Fibroblast of skin of right quadriceps (primary cell): ENCODE measurements at places on chromosomes 13 and 19.

DNA sequence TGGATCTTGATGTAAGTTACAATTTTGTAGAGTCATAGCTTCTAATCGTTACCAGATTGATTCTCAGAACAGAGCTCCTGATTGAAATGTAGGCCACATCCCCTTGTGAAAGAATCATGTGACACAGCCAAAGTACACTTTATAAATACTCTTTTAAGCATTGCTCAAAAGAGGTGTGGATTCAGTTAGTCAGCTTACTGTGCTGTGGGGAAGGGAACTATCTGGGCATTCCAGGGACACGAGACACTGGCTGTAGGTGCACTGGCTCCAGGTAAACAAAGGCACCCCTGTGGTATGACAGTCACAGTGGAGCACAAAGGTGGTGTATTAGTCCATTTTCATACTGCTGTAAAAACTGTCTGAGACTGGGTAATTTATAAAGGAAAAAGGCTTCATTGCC, 222.8 kb downstream of the LIG4 start:
- no peak for DNase-seq

DNA sequence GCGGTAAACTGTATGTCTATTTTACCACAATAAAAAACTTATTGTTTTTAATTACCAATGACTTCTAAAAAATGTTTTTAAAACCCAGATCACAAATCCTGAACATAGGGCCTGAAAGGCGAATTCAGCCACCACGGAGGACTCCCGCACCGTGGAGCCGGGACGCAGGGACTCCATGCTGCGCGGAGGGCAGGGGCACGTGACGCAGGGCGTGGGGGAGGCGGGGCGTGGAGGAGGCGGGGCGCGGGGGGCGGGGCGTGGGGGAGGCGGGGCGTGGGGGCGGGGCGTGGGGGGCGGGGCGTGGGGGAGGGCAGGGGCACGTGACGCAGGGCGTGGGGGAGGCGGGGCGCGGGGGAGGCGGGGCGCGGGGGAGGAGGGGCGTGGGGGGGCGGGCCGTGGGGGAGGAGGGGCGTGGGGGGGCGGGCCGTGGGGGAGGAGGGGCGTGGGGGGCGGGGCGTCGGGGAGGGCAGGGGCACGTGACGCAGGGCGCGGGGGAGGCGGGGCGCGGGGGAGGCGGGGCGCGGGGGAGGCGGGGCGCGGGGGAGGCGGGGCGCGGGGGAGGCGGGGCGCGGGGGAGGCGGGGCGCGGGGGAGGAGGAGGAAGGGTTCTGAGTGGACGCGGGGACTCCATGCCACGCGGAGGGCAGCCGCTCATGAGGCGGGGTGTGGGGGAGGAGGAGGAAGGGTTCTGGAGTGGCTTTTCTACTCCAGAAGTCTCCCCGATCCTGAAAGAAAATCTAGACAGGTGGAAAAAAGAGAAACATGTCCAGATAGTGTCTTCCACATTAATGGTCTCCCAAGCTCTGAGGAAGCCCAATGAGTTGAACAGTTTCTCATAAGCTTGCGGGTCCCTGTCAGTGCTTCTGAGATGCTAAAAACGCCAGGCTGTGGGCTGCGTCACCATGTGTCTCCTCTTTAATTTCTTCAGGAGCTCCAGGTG, 4.4 kb upstream of the PROZ start:
- peak; percentile 66 for DNase-seq

DNA sequence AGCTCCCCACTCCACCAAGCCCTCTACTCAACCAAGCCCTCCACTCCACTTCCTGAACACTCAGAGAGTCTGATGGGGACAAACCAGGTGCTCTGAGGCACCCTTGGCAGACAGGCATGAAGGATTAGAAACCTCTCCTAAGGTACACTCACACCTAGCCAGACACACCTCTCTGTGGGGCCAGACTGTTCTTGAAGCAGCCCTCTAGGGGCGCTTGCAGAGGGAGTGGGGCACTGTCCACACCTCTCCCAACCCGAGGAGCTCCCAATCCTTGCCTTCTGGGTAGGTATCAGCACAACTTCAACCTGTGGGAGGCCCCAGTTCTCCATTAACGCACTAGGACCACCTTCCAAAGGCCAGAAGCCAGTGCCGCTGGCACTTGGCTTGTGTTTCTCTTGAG, 108.7 kb upstream of the VSTM2B start:
- no peak for DNase-seq

DNA sequence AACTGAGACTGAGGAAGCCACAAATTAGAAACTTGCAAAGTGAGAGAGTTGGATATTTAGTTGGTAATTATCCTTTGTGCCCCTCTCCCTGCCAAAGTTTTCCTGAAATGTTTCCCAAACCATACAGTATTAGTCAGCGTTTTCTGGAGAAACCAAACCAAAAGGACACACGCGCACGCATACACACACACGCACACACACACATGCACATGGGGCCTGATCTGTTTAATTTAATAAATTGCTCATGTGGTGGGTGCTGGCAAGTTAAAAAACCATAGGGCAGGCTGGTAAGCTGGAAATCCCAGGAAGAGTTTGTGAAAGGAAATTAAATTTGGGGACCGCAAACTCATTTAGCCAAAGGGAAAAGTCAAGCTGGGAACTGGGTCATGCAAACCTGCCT, 11.7 kb upstream of the CYSLTR2 start:
- DNase-seq: no peak

GRCh38 chr19:16373532-16373931, 48.9 kb downstream of the KLF2 start:
- DNase-seq: peak; percentile 13

DNA sequence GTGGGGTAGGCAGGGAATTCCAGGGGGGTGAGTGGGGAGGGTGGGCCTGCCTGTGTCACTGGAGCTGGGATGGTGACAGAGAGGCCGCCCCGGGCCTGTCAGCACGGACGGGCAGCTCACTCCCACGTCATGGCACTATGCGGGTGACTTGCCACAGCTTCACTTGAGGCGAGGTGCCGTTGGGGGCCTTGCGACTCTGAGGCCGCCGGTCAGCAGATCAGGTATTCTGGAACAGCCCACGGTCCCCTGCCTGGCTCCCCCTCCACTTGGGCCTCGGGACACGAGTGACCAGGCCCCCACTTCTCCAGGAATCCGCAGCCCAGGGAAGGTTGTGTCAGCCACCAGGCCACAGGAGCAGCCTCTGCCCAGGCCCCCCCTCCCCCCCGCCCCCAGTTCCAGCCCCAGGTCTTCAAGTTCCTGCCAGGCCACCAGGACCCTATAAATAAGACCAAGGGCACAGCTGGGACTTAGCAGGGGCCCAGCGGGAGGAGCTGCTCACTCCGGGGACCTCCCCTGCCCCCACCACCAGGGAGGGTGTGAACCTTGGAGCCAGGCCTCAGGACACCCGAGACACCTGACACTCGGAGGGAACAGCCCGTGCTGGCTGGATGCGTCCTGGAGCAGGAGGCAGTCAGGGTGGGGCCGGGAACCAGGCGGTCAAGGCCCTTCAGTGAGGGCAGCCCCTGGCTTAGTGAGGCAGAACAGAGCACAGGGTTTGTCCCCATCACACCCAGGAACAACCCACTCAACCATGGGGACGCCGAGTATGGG, 2.7 kb upstream of the MIDN start:
- DNase-seq: no peak

- DNase-seq: no peak
These were observed 34.0 kb downstream of the GARRE1 start for GRCh38 chr19:34288381-34288780.

DNA sequence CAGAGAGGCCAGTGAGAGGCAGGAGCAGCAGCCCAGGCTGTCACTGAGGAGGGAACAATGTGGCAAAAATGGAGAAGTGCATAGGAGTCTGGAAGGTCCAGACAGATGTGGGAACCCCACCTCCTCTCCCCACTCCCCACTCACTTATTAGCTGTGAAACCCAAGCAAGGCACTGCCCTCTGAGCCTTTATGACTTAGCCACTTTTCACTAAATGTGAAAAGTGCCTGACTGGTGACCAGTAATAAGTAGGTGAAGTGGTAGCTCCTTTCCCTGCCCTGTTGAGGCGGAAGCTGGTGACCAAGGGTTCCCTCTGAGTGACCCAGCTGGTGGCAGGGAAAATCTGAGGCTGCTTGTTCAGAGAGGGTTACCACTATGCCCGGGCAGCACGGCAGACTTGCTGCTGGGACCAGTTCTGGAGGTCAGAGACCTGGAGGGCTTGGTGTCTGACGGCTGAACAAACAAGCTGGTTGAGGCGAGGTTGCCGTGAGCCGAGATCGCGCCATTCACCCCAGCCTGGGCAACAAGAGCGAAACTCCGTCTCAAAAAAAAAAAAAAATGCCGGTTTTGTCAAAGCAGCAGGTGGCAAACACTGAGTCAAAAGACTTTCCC, 80.0 kb downstream of the ZNF429 start:
- DNase-seq: no peak

DNA sequence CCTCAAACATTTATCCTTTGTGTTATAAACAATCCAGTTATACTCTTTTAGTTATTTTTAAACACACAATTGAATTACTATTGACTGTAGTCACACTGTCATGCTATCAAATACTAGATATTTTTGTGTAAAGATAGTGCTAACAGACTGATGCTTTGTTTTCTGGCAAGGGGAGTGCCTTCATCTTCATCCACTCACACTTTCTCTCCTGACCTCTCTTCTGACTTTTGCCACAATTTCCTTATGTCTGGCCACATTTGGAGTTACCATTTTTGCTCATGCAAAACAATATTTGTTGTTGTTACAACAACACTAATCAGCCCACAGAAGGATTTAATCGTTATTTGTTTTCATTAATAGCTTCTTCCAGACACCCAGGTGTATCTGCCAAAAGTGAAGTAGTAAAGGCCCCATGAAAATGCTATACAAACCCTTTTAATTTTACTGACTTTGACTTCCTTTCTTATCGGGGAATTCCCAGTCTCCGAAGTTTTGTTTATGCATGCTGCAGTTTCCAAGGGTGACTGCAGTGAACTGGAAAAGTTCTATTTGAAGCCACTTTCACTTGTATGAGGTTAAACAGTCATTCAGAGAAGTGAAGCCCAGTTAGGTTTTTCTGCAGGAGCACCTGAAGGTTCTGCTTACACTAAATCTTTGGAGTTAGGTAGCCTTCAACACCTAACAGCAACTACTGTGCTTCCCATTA, 66.1 kb upstream of the FRY start:
- no peak for DNase-seq
